ENCODE measurements at places on chromosomes 2 and 18.

DNA sequence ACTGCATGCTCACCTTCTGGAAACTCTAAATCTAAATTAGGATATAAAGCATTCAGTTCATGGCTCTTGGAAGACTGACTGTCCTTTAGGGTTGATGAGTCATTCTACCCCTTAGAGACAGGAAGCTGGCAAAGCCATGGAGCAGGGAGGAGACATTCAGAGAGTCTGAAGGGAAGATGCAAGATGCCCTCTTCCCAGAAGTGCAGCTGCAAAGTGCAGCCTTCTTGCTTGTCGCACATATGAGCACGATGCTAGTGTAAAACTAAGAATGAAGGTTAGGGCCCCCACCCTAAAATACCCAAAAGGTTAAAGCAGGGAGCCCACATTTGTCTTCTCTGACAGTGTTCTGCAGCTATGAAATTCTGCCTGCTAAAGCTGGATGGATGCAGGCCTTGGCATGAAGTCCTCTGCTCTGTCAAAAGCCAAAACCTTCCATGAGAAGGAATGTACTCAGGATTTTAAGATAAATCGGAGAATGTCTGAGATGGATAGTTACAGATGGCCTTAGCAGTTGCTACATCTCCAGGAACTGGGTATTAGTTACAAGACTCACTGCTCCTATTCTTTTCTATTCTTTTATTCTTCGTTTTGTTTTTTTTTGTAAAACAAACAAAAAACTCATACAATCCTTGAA is 89.7 kb downstream of the POLE4 start:
- DNase-seq, result no peak

DNA sequence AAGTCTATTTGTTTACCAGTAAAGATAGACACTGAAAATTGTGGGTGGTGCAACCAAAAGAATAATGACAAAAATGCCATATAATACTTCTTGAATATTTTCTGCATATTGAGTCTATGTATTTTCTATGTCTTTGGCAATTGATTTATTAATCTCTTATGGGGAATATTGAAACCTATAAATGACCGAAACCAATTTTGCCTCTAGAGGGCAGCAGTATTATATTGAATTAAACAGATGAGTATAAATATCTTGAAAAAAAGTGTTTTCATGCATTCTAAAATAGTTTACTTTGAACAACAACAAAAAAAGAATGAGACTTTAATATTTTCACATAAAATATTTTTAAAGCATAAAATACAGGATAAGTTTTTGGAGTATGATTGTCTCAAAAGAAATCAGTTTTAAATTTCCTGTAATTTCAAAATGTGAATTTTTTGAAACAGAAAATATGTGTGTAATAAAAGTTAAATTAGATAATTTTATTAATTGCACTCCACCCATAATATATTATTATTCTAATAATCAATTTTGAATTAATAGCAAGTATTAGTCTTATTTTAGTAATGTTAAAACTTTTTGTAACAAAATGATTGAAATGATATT is 49.9 kb upstream of the CALCRL start:
- no peak for DNase-seq

GRCh38 chr18:28635530-28635929 is 458.6 kb upstream of the CDH2 start:
- no peak for DNase-seq

DNA sequence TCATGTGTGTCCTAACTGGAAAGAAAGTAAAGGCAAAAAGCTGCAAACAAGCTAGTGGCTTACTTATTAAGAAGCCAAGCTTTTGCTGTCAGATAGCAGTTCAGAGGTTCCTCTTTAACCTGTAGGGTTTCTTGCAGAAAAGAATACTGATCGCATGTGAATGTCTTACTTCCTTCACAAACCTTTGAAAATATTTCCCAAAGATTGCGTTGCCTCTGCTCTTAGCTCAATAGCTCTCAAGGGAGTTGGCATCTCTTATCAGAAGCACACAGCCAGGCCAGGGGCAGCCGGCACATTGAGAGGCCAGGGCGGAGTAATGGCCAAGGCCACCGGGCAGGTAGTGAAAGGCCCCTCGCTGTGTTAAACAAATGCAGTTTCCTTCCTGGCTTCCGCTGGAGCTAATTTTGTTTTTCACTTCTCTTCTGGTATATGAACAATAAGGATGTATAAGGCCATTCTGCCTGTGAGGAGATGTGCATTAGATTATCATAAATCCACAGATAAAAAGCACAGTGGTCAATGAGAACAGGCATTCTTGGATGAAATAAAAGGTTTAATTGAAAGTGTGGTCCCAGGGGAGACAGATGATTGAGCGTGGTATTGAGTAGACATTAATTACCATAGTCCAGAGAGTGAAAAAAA is 542.4 kb upstream of the NRP2 start:
- DNase-seq, result no peak

DNA sequence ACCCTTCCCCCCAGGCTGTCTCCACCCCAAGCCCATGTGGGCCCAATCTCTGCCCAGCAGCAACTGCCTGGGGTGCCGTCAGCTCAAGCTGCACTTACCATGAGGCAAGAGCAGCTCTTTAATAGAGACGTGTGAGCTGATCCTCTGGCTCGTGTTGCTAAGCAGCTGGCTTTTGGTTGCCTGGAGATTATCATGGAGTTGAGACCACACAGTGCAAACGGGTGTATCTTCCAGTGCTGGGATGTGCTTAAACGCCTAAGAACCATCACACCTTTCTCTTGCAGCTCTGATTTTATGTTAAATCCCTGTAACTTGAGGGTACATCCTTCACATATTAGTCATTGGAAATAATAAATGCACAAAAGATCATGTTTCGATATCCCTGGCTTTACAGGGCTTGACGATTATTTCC is 271.1 kb downstream of the PRKCE start:
- DNase-seq, result no peak

DNA sequence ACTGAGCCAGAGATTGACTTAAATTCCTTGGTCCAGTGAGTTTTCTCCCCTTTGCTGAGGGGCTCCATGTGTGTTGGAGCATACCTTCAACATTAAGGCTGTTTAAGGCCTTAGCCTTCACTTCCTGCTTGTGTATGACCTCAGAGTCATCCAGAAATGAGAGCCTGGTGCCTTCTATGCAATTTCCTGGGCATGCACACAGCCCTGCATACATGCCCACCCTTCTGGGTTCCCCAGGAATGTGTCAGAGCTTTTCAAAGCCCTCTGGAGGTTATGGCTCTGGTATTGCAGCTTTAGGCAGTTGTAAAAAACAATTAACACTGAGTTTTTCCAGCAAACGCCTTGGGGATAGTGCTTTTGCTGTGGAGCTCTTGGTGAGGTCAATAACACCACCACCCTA is 16.7 kb downstream of the IL1R1 start:
- no peak for DNase-seq

DNA sequence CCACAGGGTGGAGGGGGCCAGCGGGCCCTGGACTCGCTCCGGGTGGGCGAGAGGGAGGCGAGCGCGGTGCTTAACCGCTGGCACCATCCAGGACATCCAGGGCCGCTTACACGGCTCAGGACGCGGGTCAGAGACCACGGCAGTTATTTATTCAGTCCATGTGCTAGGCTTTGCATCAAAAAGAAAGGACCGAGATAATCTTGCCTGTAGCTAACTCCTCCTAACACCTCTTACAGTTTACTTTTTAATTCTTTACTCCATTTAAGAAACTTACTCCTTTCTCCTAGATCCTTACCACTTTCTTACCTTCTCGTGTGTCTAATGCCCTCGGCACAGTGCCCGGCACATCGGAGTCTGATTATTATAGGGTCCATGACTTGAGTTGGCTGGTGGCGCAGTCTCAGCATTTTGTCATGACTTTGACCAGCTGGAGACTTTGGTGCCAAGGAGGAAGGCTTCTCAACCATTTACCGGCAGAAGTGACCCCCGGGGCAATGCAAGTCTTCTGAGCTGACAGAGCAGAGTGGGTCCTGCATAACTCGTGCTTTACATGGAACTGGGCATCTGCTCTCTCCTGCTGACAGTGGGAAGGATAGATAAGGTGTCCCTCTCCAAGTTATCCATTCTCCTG is 503 bp downstream of the ANXA4 start:
- DNase-seq, result no peak

DNA sequence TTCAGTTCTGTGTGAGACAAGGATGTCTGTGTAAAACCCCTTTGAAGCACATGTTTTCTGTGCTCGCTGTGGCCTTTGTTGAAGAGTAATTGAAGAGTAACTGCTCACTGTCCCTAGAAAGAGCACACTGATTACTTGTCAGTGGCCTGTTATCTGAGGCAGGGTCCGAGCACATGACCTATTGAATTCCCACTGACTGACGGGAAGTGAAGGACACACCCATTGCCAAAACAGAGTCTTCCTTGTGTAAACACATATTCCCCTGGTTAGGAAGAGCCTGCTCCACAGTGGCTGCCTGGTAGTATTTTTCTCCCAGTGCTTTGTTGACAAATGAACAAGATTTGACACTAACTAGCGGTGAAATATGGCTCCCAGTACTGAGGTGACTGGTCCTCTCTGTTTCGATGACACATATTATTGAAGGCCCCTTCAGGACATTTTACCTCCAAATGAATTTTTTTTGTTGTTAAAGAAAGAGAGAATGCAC is 148.5 kb upstream of the GYPC start:
- DNase-seq, result no peak

DNA sequence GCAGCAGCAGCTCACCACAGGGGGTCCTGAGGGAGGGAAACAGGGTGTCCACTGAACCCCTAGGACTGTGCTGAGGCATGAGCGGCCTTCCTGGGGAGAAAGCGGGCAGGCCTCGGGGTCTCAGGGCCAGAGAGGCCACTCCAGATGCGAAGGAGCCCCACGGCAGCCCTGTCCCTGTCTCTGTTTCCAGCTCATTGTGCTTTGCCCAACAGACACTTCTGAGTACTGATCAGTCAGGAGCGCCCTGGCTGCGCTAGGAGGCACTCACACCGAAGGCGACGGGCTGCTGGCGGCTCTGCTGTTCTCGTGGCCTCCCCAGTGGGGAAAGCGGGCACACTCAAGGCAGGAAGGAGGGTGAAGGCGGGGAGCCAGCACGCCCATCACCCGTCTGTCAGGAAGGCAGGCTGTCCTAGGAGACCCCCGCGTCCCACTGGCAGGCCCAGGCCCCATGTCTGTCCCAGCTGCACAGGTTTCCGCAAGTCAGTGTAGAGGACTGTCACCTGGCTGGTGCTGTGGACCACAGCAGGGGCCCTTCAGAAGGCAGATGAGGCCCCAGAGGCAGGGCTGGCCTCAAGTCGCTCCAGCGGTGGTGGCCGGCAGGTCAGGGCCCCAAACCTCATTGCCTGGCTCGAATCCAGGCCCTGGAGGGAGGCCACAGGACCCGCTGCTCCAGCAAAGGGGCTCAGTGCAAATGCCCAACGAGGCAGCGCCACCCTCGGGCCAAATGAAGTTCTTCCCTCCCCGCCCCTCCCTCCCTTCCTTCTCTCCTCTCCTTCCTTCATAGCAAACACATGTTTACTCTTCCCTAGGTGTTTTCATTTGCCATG is 6.8 kb downstream of the ESPNL start:
- DNase-seq, result no peak

DNA sequence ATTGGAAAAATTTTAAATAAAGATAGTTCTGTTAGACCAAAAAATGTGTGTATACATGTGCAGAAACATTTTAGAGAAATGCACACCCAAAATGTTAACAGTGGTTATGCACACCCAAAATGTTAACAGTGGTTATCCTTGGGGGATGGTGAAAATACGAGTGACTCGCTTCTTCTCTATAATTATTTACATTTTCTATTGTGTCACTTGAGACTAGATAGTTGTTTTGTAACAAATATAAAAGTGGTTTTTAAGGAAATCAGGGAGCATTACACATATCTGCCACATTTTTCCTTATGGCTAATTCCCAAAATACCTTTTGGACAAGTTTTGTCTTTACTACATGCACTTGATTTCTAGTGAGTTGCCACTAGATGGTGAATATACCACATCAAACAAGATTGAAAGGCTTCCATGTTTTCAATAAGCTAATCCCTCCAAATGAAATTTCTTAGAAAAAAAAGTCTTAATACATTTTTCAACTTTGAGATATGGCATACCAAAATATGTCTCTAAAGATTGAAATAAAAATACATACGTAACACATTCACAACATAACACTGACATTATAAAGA is 9.0 kb upstream of the HIBCH start:
- no peak for DNase-seq

- no peak for DNase-seq
Observed at GRCh38 chr2:95185197-95185596, 19.6 kb downstream of the ZNF2 start.

GRCh38 chr2:154264024-154264423 is 392.3 kb downstream of the GALNT13 start:
- no peak for DNase-seq

DNA sequence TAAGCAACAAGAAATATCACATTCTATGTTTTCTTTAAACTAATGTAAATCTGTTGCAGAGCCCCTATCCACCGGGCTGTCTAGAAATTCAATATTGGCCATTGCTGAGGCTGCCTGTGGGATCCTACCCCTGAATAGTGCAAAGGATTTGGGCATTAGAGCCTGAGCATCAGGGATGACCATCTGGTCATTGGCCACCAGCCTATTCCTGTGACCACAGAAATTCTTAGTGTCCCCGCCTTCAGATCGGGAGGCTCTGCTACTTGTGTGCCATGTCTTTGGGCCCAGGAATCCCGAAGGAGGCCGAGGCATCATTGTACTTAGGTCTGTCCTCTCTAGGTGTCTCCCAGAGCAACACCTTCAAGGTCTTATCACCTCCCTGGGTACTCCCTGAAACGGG is 73.8 kb downstream of the HRH4 start:
- no peak for DNase-seq

DNA sequence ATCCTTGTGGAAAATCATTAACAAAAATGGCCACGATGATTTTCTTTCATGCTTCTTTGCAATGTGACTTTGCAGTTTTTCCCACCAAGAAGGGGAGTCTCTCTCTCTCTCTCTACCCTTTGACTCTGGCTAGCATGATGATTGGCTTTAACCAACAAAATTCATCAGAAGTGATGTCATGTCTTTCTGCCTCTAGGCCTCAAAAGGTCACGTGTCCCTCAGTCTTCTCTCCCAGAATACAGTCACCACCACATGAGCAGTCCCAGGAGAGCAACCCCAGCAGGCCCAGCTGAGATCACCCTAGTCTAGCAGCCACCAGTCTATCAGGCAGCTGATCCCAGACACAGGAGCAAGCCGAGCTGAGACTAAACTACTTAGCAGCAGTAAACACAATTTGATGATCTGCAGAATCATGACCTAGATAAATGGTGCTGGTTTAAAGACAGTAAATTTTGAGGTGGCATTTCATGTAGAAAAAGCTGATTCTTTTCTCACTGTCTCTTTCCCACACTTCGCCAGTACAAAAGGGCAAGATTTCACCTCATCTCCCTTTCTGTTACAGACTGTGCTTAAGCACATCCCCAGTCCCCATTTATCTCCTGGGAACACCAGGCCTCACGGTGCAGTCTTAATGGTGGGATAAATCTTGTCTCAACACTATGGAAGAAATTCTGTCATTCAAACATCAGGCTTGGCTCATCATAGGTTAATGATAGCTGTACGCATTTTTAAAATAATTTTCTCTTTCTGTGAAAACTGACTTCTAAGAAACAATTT is 132.7 kb downstream of the SCG2 start:
- DNase-seq, result no peak

- no peak for DNase-seq
Observed at GRCh38 chr18:76622651-76623050, 127.6 kb upstream of the ZNF516 start.

All from activated CD8-positive, alpha-beta memory T cell treated with anti-CD3 and anti-CD28 coated beads for 48 hours (primary cell).